ENCODE measurements at places on chromosomes 1 and 21.

GRCh38 chr21:42565206-42565810 is 51.7 kb downstream of the SLC37A1 start:
- DNase-seq: no peak

- no peak for DNase-seq
Observed at GRCh38 chr1:204931768-204932572, 61.3 kb downstream of the NFASC start.

DNA sequence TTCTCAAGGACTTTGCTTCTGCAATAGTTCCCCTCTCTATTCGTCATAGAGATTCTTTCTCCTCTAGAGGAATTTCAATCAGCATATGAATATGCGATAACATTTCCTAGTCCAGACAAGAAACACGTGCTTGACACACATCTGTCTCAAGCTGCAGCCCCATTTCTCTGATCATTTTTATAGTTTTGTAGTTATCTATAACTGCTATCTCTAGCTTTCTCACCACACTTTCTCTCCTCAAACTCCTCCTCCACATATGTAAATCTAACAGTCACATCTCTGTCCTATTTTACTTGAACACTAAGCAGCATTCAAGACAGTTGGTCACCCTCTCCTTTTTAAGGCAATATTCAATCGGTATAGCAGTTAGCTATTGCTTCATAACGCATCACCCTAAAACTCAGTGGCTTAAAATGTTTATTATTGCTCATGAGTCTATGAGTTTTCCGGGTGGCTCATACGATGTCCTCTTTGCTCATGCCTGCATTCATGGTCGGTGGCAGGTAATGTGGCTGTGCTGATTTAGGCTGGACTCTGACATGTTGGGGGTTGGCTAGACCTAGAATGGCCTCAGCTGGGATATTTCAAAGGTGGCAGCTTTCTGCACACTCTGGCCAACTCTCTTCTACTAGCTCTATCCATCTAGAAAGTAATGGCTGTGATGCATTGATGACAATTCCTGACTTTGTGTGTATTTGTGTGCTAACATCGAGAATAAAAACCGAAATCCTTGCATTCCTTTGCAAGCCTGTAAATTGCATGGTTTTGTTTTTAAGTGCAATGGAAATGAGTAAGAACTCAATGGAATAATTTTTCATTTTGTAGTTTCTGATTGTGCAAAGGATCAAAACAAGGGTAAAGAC is 20.6 kb downstream of the ATP6V1G3 start:
- DNase-seq: no peak

DNA sequence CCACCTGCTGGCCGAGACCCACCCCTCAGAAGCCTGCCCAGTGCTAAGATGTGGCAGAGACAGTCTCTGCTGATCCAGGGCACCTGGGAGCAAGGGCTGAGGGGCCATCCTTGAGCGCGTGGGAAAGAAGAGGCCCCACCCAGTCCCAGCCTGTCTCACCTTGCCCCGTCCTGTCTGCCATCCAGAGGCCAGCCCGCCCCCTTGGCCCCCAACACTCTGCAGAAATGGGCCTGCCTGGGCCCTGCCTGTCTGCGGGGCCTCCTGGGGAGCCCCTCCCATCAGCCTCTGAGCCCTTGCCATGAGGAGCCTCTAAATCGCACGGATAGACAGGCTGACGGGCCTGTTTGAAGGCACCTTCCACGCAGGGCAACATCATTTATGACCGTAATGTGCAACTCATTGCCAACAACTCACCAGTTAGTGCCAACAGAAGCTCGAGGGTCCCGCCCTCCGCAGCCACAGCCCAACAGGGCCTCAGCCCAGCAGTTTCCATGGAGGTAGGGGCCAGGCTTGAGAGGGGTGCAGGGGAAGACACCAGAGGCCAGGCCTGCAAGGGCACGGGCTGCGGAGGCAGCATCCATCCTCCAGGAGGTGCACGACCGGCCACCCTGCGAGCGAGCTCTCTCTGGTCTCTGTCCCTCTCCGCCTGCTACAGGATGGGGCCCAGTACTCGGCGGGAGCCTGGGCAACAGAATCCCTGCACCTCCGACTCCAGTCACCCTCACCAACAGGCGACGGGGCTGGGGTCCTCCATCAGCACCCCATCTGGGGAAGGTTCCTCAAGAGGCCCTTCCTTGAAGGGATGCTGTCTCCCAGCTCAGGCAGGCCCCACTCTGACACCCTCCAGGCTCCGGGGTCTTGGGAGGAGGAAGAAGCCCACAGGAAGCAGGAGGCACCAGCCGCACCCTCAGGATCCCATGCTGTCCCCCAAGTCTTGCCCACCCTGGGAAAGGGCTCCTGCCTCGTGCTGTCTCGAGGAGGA is 78.0 kb downstream of the MEGF6 start:
- DNase-seq: no peak

- DNase-seq: no peak
Observed at GRCh38 chr1:198901266-198901665, 262.4 kb downstream of the PTPRC start.

GRCh38 chr21:34078915-34079314 is 5.5 kb downstream of the MRPS6 start:
- peak; percentile 15 for DNase-seq

DNA sequence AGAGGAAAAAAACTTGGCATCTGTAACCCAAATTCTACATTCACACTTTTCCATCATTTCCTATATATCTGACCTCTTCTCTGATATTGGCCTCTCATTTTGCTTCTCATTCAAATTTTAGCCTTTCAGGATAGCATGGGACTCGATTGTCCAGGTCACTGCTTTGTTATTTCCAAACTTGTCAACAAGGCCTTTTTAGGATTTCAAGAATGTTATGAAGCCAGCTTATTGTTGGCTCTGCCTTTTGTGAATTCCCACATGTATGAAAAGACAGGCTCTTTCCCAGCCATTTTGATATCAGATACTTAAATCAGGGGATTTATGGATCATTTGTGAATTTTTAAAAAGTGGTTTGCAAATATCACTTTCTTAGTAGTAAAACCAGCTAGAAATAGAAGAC is 663.5 kb downstream of the NCAM2 start:
- DNase-seq: no peak

DNA sequence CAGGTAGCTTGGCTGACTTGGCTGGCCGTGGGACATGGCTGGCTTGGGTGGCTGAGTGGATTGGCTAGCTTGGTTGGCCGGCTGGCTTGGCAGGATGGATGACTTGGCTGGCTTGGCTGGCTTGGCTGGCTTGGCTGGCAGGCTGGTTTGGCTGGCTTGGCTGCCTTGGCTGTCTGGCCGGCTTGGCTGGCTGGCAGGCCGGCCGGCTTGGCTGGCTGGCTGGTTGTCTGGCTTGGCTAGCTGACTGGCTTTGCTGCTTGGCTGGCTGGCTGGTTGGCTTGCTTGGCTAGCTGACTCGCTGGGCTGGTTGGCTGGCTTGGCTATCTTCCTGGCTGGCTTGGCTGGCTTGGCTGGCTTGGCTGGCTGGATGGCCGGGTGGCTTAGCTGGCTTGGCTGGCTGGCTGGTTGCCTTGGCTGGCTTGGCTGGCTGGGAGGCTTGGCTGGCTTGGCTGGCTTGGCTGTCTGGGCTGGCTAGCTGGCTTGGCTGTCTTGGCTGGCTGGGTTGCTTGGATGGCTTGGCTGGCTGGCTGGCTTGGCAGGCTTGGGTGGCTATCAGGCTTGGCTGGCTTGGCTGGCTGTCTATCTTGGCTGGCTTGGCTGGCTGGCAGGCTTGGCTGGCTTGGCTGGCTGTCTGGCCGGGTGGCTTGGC is 129.7 kb upstream of the FAM72C start:
- DNase-seq: peak; percentile 6

GRCh38 chr1:246607462-246607861 is 41.2 kb downstream of the CNST start:
- DNase-seq: no peak

DNA sequence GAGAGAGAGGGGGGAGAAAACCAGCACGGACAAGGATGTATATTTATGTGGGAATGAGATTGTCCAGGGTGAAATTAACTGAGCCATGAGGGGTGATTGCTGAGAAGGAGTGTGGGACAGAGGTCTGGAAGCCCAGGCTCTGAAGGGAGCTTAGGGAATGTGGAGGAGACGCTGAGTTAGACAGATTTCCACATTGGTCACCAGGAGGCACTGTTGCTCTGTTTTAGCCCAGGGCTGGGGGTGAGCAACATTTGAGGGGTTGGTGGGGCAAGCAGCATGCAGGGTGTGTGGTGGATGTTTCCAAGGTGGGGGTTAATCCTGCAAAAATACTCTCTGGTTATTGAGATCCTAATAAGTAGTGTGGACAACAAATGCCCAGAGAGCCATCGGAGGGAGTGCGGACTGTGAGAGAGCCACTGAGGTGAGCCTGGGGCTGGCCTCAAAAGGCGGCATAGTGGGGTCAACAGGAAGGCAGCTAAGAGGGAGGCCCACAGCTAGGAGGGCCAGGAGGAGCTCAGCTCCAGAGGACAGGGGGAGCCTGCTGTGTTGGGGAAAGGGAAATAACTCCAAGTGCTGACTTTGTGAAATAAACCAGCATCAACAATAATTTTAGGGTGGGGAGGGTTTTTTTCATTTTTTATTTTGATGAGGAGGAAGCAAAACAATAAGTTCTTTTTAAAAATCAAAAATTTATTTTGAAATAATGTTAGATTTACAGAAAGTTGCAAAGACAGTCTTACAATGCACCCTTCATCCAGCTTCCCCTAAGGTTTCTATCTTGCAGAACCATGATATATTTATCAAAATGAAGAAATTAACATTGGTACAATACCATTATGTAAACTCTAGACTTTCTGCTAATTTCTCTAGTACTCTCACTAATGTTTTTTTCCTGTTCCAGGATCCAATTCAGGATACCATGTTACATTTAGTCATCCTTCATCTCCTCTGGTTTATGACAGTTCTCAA is 82.8 kb upstream of the CD34 start:
- DNase-seq: no peak

GRCh38 chr21:19853709-19854575 is 1144.3 kb upstream of the NCAM2 start:
- DNase-seq: no peak

DNA sequence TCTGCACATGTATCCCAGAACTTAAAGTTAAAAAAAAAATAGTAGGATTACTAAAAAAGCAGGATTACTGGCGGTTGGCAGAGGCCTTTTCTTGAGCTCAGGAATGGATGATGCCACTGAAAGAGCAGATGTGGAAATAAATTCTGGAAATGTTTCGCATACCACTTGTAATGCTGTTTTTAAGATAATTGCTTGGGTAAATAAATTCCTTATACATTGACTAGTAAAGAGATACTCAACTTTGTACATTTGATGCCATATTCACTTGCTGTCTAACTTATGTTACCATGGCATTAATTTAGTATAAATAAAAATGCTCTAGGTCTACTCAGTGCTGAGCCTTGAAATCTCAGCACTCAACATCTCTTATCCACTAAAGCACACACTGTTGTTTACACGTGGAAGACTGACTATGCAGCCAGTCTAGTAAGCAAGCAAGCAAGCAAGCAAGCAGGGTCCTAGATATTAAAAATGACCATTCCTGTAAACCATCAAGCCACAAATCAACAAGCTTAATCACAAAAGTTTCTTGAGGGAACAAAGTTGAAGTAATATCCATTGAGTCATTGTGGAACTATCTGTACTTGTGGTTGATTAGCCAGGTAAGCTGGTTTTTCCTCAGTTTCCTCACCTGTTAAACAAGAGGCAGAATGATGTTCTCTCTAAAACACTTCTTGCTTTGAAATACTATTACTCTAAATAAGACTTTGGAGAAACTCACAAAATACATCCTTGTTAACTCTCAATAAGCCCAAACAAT is 1.7 kb upstream of the RASAL2 start:
- DNase-seq: no peak

DNA sequence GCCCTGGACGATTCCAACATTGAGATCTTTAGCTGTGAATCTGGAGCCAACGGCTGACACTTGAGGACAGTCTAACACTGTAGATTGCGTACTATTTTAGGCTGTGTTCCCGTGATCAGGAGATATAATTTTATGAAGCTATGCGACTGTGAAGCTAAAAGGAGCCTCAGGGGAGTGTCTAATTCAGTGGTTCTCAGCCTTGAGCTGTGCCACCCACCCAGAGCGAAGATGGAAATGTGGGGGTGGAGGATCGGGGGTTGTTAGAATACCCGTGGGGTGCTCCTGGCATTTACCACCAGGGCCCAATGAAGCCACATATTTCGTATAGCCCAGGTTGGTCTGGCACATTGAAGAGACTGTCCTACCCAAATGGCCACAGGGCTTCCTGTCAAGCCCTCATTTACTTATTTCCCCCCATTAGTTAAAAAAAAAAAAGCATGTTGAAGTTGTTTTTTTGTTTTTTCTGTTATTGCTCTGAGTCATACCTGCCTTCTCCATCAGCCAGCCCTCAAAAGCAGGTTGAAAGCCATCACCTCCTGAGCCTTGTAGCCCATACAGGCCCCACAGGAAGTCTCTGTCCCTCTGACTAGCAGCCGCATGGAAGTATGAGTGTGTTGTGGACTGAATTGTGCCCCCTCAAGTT is 141.7 kb downstream of the GALNT2 start:
- peak; percentile 54 for DNase-seq

DNA sequence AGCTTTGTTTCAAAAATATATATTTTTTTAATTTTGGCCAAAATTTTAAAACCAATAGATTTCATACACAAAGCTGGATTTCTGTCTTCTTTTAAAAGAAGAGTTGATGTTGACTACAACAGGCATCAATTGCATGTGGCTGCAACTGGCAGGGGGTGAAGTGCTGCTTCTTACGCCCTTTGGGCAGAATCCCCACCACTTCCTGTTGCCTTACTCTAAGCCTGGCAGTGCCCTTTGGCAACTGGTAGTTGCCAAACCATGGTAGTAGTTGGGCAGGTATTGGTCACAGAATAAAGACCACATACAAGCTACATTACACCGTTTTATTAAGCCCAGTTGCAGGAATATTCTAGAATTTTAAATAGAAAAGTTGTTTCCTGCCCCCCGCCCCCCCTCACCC is 17.0 kb downstream of the LAMC2 start:
- no peak for DNase-seq

- DNase-seq: no peak
Observed at GRCh38 chr1:85240174-85240601, 19.3 kb downstream of the C1orf52 start.

- no peak for DNase-seq
Observed at GRCh38 chr1:100423832-100424337, 71.6 kb downstream of the CDC14A start.

- no peak for DNase-seq
Observed at GRCh38 chr1:49527606-49528305, 496.0 kb downstream of the AGBL4 start.

DNA sequence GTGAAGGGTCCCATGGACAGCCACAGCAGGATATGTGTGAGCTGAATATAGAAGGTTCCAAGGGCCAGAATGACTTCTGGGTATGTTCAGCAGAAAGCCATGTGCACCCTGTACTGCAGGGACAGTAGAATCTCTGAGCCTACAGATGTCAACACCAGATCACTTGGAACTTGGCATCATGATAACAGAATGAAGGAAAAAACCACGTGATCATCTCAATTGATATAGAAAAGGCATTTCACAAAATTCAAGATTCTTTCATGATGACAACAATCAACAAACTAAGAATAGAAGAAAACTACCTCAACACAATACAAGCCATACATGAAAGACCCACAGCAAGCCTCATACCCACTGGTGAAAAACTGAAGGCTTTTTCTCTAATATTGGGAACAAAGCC is 885 bp upstream of the KRTAP12-2 start:
- DNase-seq: no peak

GRCh38 chr21:25578056-25578961 is 29.0 kb downstream of the MRPL39 start:
- DNase-seq: peak; percentile 62

Data from activated naive CD4-positive, alpha-beta T cell treated with Interleukin-2 at 50 U/mL for 16 hours (primary cell).